Lower lobe of right lung (tissue), 2 donors: ENCODE measurements at places on chromosomes 7 and 10. TPM values are rescaled to one million over a fixed set of nuclear protein-coding genes. Genes with fewer than 3 reads are reported as not detected.

Gene CPN1
- total RNA-seq, result not detected

GRCh38 chr7:6393667-6394056 lies 54.1 kb downstream of the DAGLB start:
- peaks cover 79% of the 10 kb centered on the region for H3K4me1 ChIP-seq
- H3K36me3 ChIP-seq, result peaks cover 64% of the 10 kb centered on the region
- peak overlapping the region; percentile 81 for H3K27ac ChIP-seq

- no peak for DNase-seq
- H3K27ac ChIP-seq, result no peak overlapping the region
- no peaks in the 10 kb centered on the region for H3K27me3 ChIP-seq
- no peak overlapping the region for H3K4me3 ChIP-seq
Measured at GRCh38 chr10:18364987-18365775, 225.0 kb downstream of the CACNB2 start.

Gene STRIP2
- total RNA-seq, result 1.3 TPM

Gene MSS51
- 2.7 TPM for total RNA-seq

GRCh38 chr7:19410106-19410505 lies 264.9 kb upstream of the FERD3L start:
- H3K4me3 ChIP-seq, result no peak overlapping the region
- DNase-seq, result no peak

GRCh38 chr10:62386356-62387320 lies 12.5 kb downstream of the ZNF365 start:
- H3K27me3 ChIP-seq, result no peaks in the 10 kb centered on the region
- H3K4me1 ChIP-seq, result no peaks in the 10 kb centered on the region
- H3K27ac ChIP-seq, result no peak overlapping the region
- H3K36me3 ChIP-seq, result no peaks in the 10 kb centered on the region
- no peak overlapping the region for H3K4me3 ChIP-seq
- no peak for DNase-seq

Gene WNT8B
- 0.18 TPM for total RNA-seq

DNA sequence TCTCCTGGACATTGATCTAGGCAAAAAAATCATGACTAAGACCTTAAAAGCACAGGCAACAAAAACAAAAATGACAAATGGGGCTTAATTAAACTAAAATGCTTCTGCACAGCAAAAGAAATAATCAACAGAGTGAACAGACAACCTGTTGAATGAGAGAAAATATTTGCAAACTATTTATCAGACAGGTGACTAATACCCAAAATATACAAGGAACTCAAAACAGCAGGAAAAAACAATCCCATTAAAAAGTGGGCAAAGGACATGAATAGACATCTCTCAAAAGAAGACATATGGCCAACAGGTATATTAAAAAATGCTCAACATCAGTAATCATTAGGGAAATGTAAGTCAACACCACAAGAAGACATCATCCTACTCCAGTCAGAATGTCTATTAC lies 166.8 kb downstream of the MTERF1 start:
- H3K27me3 ChIP-seq, result no peaks in the 10 kb centered on the region
- no peaks in the 10 kb centered on the region for H3K4me1 ChIP-seq
- no peak overlapping the region for H3K27ac ChIP-seq
- no peaks in the 10 kb centered on the region for H3K36me3 ChIP-seq
- no peak for DNase-seq
- no peak overlapping the region for H3K4me3 ChIP-seq

DNA sequence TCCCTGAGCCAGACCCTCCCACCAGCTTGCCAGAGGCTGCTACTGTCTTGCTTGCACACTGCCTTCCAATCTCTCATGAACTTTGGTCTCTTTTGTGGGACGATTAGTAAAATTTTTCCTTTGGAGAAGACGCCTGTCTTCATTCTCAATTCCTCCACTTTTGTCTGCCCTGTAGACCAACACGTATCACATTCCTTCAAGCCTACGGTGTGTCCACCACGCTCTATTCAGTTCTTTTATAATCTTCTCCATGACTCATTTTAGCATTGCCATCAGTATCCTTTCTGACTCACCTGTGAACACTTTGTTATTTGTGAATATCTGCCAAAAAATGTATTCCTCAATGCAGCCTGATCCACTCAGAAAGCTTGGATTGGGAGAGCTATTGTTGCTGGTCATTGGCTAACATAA lies 1.4 kb downstream of the GIMAP5 start:
- H3K27me3 ChIP-seq, result no peaks in the 10 kb centered on the region
- H3K27ac ChIP-seq, result peak overlapping the region; percentile 86
- H3K4me3 ChIP-seq, result peak overlapping the region; percentile 68
- peaks cover 31% of the 10 kb centered on the region for H3K36me3 ChIP-seq
- DNase-seq, result no peak
